ENCODE measurements at places on chromosomes 7 and 10.

GRCh38 chr10:30002426-30003266 lies 56.7 kb downstream of the JCAD start:
- DNase-seq = peak; percentile 65

DNA sequence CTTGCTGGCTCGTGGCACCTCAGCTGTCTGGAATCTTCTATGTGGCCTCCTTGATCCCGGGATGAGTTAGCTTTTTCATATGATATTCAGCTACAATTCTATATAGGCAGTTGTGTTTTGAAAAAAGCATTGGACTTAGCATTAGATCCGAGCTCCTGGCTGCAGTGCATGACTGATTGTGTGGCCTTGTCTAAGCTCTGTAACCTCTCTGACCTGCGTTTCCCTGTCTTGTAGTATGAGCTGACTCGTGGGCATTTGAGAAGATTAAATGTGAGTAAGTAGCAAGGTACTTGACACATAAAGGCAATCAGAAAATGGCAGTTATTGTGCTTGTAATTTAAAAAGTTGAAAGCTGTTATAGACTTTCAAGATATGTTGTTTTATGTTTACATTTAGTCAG lies 85.9 kb downstream of the CCNY start:
- no peak for DNase-seq

GRCh38 chr10:79468841-79469585 lies 23.6 kb upstream of the ZCCHC24 start:
- no peak for DNase-seq

DNA sequence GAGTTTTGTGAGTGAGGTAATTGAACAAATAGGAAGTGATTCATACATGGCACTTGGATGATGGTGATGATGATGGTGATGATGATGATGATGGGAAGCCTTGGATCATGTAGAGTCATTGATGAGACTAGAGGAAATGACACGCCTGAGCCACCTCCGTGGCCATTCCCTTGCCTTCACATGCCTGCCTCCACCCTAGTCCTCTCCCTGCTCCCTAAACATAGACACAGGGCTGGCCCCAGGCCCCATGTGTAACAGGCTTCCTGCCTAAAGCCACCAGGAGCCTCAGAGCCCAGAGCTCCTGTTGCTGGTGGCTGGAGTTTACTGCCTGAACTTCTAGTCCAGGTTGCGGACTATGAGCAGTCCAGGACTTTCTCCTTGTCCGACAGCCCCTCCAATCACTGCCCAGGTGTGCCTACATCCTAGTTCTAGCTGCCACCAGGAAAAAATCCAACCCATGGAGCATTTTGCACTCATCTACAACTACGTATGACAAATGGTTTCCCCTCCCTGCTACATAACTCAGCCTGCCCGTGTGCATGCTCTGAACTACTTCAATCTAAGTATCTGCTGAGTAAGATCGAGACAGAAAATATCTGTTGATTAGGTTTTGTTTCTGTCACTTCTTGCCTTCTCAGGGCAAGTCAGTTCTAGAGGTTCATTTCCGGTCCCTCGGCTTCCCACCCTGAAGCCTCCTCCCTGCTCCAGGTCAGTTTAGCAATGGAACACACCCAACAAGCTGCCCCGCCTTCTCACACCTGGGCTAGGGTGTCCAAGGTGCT lies 35.5 kb upstream of the KDM7A start:
- DNase-seq = no peak

GRCh38 chr10:132697578-132698200 lies 88.3 kb downstream of the NKX6-2 start:
- DNase-seq = no peak

- peak; percentile 46 for DNase-seq
Measured at GRCh38 chr7:98831641-98832221, 38.1 kb downstream of the TMEM130 start.

- no peak for DNase-seq
Measured at GRCh38 chr10:133080683-133081040, 7.1 kb upstream of the ADGRA1 start.

DNA sequence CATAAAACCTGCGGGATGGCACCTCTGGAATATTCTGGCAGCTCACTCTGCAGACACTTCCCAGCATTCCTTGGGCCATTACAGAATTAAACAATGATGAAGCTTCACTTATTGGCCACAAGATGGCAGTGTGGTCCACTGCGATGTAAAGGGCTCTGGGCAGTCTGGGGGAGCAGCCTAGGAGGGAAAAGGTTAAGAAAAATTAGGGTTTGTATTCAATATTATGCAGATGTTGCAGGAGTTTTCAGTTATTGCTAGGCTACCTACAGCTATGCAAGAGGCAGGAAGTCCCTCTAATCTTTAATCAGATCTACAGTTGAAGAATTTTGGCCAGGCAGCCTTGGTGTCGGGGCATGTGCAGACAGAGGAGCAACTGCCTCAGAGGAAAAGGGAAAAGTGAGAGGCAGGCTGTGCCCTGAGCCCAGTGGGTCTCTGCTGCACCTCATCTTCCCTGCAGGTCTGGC lies 233.2 kb upstream of the PRSS1 start:
- DNase-seq = peak; percentile 88

DNA sequence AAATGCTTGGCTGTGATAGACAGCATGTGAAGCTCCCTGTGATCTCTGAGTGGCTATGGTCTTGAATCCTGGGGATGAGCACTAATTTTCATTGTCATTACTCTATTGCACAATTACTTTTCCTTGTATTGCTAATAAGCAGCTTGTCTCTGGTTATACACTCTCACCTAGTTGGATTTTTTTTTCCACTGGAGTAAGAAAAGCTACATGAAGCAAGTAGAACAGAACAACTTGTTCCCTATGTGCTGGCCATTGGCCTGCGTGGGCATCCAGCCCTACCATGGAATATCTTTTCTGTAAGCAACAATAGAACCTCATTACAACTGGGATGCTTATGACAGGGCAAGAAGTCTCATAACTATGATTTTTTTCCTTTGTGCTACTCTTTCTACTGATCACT lies 807.4 kb downstream of the TNS3 start:
- DNase-seq = no peak

DNA sequence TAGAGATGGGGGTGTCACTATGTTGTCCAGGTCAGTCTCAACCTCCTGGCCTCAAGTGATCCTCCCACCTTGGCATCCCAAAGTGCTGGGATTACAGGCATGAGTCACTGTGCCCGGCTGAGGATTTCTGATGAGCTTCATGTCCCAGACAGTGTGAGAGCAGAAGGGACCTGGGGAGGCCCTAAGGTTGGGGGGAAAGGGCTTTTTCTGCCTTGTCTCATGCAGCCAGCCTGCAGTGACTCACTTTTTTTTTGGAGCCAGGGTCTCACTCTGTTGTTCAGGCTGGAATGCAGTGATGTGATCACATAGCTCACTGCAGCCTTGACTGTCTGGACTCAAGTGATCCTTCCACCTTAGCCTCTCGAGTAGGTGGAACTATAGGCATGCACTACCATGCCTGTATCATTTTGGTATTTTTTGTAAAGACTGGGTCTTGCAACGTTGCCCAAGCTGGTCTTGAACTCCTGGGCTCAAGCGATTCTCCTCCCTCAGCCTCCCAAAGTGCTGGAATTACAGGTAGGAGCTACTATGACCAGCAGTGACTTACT lies 14.6 kb downstream of the COL26A1 start:
- DNase-seq = no peak

DNA sequence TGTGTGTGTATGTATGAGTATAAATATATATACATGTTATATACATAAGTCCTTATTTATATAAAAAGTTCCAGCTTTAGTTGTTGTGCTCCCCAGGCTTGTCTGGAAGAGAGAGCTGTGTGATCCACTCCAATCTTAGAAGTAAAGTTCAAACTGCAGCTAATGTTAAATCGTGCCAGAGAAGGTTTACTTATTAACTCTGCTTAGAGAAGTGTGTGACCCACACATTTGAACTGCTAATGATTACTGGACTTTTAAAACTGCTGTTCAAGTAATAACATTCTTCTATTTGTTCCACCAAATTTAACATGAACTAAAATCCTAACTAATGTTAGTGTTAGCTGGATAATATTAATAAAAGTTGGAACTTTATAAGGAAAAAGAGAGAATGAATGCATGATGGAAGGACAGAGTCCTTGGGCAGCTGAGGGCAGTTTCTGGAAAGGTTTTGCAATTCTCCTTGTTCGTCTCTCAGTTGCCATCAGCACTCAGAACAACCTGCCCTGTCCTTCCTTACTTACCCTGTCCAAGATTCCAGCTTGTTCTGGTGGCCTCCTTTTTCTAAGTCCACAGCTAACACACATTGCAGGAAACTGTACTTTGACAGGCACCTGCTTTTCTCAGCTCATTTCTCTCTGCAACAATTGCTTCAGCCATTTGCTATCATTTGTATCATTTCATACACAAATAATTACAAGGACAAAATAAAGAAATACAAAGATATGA lies 162.6 kb downstream of the FAM107B start:
- DNase-seq = no peak

DNA sequence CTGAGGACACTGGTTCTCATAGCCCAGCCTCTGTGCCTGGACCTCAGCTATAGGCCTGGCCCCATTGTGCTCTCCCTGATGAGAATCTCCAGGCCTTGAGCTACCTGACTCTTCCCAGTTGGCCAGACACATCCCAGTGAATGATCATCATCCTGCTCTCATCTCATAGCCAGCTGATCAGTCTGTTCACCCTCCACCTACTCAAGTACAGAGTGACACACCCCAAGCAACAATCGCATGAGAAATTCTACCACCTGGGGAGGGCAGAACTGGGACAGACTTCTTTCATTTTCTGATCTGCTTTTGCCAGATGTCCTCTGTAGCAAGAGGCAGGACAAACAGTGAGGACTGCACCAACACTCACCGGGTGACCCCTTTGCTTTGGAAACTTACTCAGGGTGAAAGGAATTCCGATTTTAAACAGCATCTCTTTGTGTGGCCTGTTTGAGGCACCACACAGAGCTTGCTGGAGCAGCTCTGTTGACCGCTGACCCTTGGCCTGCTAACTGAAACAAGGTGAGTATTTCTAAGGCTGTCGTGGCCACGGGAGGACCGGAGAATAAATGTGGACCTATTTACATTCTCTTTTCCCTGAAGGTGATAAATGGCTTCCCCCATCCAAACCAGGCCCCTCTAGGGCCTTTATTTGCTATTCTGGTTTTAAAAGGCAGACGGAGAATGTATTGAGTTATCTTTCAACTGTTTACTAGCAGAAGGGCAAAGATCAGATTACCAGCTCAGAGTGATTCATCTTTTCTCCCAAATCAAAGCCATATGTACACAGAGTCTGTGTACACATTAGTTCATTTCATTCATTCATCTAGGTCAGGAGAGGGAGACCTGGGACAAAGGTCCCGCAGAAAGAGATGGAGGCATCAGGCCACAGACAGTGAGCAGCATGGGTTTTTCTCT lies 181.4 kb upstream of the TNS3 start:
- DNase-seq = no peak

- no peak for DNase-seq
Measured at GRCh38 chr7:70353330-70353945, 755.2 kb downstream of the AUTS2 start.

- no peak for DNase-seq
Measured at GRCh38 chr10:108894402-108895301, 1028.7 kb downstream of the XPNPEP1 start.

DNA sequence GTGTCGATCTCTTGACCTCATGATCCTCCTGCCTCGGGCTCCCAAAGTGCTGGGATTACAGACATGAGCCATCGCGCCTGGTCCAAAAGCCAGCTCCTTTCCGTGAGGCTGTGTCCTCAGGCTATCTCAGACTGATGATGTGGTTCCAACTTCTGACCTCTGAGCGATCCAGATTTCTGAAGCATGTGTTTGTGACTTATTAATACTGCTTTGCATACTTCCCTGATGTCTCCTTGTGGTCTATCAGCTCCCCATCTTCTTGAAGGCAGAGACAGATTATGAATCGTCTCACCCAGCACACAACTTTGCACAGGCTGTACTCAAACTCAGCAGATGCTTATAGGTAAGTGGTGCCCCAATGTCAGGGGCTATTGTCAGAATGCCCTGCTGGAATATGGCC lies 2.0 kb upstream of the PLPP4 start:
- DNase-seq = no peak

GRCh38 chr7:103446049-103446520 lies at the start of gene SLC26A5:
Gene SLC26A5, minus strand, starts transcription at chr7:103446207. Its CDS starts 24,693 bp downstream, at chr7:103421514.
- no peak for DNase-seq

- no peak for DNase-seq
Measured at GRCh38 chr7:132443761-132444520, 132.3 kb downstream of the PLXNA4 start.

DNA sequence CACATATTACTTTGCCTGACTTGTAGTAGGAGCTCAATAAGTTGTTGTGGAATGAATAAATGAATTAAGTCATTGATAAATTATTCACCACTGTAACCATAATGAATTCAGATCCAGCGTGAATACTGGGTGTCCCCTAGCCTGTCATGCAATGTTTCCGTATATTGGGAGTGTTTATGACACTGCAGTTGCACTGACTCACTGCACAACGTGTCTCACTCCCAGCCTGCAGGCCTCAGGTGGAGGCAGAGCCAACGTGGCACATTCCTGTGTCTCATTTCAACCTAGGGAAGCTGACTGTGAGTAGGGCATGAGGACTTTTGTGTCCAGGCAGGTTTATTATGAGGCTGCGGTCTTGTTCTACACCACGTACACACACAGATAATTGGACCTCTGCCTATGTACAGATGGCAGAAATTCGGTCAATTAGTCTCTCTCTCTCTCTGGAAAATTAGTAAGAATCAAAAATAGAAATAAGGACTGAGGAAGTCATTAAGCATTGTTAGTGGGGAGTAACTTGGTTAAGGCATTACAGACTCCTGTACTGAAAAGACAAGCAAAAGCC lies 299.1 kb upstream of the IGFBP3 start:
- no peak for DNase-seq

GRCh38 chr7:78015574-78016260 lies 217.1 kb downstream of the PHTF2 start:
- peak; percentile 29 for DNase-seq

- DNase-seq = no peak
Measured at GRCh38 chr10:92010047-92010735, 86.6 kb downstream of the BTAF1 start.

- no peak for DNase-seq
Measured at GRCh38 chr10:13973742-13974141, 357.0 kb downstream of the FRMD4A start.

DNA sequence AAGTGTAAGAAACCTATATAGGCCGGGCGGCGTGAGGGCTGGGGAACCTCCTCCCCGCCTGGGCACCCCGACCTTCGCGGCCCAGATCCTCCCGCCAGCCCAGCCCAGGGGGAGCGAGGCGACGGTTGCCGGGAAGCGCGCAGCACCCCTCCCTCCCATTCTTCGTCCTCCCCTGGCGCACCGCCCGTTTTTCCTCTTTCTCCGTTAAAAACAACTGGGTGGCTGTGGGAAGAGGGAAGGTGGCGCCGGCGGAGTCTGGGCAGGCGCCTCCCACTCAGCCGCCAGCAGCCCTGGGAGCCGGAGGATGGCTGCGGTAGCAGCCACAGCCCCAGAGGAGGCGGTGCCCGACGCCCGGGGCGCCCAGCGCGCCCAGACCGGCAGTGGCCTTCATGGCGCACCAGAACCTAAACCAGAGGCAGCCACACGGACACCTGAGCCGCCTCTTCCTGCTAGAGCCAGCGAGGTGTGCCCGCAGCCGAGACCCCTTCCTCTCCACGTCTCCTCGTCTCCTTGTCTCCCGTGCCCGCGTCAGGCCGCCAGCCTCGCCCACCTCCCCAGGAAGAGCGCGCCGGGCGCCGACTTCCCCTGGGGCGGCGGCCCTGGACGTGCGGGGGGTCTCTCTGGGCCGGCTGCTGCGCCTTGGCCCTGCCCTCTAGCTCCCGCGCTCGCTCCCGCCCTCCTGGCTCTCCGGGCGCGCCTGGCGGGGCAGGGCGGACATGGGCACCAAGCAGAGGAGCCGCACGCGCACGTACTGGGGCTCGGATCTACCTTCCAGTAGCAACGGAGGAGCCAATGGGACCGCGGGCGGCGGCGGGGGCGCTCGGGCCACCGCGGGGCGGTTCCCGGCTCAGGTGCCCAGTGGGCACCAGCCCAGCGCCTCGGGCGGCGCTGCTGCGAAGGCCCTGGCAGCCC lies 32.8 kb upstream of the SFTPD start:
- DNase-seq = peak; percentile 33
